Smooth muscle cell of the umbilical artery (primary cell): ENCODE measurements at places on chromosomes 4 and X. TPM values are rescaled to one million over a fixed set of nuclear protein-coding genes. Genes with fewer than 3 reads are reported as not detected.

The DRD5 gene
- total RNA-seq: not detected in 2 replicates

The TMPRSS11D gene
- not detected in 2 replicates for total RNA-seq

The GPC3 gene
- total RNA-seq: 1.3 and 19.3 TPM in 2 replicates

The FGFBP1 gene
- total RNA-seq: not detected in 2 replicates

The HSFX3 gene
- not detected in 2 replicates for total RNA-seq

The JCHAIN gene
- 1.2 TPM in 1 of 2 replicates, not detected in the other for total RNA-seq

The CT45A1 gene
- not detected in 2 replicates for total RNA-seq

The SMR3A gene
- not detected in 2 replicates for total RNA-seq

The GBA3 gene
- not detected in 2 replicates for total RNA-seq

The ZNF711 gene
- total RNA-seq: 3.9 and 6.1 TPM in 2 replicates

The S100G gene
- not detected in 2 replicates for total RNA-seq

The SULT1B1 gene
- 0.59 and 6.0 TPM in 2 replicates for total RNA-seq

The USP27X gene
- 3.6 TPM in 2 replicates for total RNA-seq

The FGD1 gene
- total RNA-seq: 3.3 and 9.5 TPM in 2 replicates

The TMSB15A gene
- total RNA-seq: 2.4 and 6.9 TPM in 2 replicates

The TMEM150C gene
- 0.23 and 0.30 TPM in 2 replicates for total RNA-seq

The TXK gene
- 0.59 and 0.60 TPM in 2 replicates for total RNA-seq

The MUC7 gene
- not detected in 2 replicates for total RNA-seq

The LIMCH1 gene
- total RNA-seq: 151 and 156 TPM in 2 replicates

The CACNA1F gene
- not detected in 2 replicates for total RNA-seq

The SMPX gene
- not detected in 2 replicates for total RNA-seq

The AMOT gene
- total RNA-seq: 5.0 and 8.2 TPM in 2 replicates

The AFP gene
- 2.0 and 2.4 TPM in 2 replicates for total RNA-seq

The LONRF3 gene
- total RNA-seq: 0.28 and 0.59 TPM in 2 replicates

The OPHN1 gene
- 3.9 and 13.1 TPM in 2 replicates for total RNA-seq
